CD4-positive, alpha-beta T cell treated with Interferon gamma for 1 hour (primary cell): ENCODE measurements at places on chromosomes 5 and 9.
A peak's percentile ranks its signal among the peaks of the same experiment; 100 is the strongest.

DNA sequence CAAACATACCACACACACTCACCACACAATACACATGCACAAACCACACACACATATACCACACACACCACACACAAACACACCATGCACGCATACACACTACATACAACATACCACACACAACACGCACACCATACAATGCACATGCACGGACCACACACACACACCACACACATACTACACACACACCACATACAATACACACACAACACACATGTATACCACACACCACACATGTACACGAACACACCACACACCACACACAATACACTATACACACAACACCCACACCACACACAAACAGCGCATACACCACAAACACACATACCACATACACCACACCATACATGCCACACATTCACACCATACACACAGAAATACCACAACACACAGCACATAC, 480.3 kb downstream of the DIRAS2 start:
- no peak for DNase-seq

- DNase-seq: no peak
Observed at GRCh38 chr5:91457681-91458058, 74.6 kb upstream of the ARRDC3 start.

DNA sequence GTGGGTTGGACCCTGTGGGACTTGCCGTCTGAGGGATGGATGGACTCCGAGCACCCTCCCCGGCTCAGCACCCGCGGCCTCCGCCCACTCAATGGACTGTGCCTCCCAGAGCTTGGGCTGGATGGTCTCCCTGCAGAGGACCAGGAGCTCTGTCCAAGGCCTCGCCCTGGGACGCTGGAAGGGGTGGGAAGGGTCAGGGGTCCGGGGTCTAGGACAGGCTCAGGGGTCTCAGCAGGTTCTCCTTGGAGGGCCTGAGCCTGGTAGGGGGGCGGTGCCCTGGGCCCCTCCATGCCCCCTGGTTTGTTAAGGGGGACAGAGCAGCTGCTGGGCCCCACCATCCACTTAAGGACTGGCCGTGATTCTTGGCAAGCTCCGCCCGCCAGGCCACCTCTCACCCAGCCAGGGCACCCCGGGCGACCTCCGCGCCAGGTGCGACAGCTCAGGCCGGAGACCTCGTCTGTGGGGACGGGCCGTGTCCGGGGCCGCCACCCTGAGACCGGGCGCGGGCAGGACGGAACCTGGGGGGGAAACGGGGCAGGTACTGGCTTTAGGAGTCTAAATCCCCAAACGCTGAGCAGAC, 29.2 kb downstream of the EXOC3 start:
- DNase-seq: no peak

DNA sequence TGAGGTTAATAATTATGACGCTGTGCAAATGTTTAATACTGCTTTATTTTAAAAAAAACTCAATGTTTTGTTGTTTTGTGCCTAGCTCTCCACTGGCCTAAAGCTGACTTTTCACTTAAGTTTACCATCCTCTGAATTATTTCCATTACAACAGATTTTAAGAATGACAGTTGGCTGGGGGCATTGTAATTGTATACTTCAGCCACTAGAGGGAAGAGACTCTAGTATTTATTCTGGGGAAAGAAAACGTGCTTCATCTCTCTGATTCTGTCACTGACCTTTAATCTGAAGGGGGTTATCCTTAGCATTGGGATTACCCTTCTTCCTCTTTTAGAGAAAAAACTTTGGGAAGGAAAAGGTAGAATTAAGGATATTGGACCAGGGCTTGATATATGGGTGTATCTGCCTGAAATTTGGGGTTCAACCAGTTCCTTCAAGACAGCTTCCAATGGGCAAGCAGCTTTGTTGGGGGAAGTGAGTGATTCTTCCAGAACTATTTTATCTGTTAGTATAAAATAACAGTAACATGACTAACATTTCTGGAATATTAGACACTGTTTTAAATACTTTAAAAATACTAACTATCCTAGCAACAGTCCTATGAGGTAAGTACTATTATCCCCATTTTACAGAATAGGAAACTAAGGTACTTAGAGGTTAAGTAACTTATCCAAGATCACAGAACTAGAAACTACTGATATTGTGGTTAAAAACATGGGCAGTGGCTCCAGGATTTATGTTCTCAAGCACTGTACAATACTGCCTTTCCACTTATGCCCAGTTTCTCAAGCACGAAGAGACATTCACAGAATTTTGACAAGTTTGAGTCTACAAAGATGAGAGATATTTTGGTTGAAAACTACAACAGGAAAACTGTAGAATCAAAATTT, 208.4 kb downstream of the CD180 start:
- DNase-seq: no peak

GRCh38 chr5:149371296-149371962, 7.7 kb downstream of the IL17B start:
- peak; percentile 60 for DNase-seq

DNA sequence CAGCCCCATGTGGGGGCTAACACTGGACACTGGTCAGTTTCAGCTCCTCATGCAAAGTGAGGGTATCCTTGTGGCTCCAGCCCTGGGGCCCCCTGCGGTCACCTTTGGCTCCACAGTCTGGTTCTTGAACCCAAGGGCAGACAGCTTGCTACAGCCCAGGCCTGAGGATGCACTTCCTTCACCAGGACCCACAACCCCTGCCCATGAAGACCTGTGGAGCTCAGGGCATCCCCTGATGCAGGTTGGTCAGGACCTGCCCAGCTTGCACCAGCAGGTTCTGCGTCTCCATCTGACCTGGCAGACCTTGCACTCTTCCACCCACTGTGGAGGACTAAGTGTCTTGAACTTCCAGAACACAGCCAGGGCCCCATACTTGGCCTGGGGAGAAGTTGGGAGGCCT, 3.7 kb upstream of the MRNIP start:
- no peak for DNase-seq

GRCh38 chr5:32511776-32512374, 67.3 kb upstream of the ZFR start:
- no peak for DNase-seq

GRCh38 chr9:128703616-128704355, 1.5 kb downstream of the PKN3 start:
- no peak for DNase-seq

DNA sequence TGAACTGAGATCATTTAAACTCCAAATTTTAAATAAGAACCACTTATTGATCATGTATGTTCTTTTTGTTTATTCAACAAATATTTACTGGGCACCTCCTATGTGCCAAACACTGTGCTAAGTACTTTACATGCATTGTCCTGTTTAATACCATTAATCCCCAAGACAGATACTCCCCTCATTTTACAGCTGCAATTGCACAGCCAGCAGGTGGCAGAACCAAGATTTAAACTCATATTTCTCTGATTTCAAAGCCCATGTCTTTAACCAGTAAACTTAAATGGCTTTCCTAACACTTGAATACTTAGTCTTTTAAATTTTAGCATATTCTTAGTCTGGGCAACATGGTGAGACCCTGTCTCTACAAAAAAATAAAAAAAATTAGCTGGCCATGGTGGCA, 43.4 kb upstream of the KIAA1958 start:
- DNase-seq: peak; percentile 7

DNA sequence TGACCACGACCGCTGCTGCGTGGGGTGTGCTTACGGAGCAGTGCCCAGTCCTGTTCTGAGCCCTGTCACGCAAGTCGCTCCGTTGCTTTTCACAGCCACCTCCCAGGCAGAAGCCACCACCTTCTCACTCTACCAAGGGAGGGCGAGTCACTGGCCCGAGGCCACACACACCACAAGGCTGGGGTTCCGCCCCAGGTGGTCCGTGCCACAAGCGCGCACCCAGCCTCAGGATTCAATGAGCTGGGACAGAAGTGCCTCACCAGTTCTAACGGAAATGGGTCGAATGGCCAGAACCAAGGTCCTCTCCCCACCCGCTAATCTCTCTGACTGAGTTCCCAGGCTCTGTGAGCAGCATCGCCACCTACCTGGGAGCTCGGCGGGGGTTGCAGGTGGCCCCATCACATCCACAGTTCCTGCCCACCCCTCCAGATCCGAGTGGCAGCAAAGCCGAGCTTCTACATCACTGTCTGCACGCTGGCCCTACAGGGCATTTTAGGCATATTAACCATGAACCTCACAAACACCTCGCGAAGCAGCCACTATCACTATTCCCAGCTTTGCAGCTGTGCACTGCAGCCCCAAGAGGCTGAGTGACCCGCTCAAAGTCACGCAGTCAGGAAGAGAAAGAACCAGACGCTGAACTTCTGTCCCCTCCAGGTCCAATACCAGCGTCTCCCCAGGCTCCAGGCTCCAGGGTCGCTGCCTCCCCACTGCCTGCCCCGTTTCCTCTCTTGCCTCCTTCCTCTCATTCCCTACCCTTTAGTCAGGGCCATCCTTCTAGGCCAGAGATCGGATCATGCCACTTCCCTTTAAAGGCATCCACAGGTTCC, 92.1 kb upstream of the PHYKPL start:
- DNase-seq: no peak

DNA sequence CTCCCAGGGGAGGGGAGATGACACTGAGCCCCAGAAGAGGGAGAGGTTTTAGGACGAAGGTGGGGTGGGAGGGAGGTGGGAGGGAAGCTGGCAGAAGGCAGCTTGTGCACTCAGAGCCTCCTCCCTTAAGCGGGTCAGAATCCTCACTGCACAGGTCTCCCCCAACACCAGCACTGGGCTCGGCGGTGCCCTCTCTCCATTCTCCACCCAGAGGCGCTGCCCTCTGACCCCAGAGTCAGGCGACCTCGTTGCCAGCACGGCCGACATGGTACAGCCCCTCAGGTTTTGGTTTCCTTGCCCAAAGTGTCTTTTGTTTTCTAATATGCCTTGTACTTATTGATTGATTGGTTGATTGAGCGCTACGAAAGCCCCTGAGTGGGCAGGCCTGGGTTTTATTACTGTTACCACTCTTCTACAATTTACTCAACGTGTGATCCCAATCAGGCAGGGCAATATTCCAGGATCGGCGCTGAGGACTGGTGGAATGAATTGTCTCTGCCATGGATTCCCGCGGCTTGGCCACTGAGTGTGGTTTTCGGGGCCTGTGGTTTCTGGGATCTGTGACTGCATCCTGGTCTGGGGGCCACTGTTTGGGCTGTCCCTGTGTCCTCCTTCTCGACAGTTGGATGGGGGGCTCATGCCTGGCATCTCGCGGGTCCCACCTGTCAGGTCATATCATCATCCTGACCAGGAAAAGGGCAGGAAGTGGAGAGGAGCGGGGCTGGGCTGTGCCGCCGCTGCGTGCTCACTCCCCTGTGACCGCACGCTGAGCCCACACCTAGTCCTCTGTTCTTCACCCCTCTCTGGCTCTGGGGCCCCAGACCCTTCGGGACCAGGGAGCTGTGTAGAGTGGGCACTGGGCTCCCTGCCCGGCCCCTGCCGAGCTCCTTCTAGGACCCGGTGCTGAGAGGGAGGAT, 9.6 kb upstream of the FCN2 start:
- no peak for DNase-seq

GRCh38 chr5:143496943-143497342, 93.5 kb upstream of the NR3C1 start:
- no peak for DNase-seq

GRCh38 chr9:110537841-110538646, 41.5 kb downstream of the SVEP1 start:
- DNase-seq: no peak

- DNase-seq: no peak
Observed at GRCh38 chr9:86176468-86176867, 77.1 kb upstream of the GOLM1 start.
